ENCODE measurements at places on chromosomes 2 and 18.
A peak's percentile ranks its signal among the peaks of the same experiment; 100 is the strongest.

DNA sequence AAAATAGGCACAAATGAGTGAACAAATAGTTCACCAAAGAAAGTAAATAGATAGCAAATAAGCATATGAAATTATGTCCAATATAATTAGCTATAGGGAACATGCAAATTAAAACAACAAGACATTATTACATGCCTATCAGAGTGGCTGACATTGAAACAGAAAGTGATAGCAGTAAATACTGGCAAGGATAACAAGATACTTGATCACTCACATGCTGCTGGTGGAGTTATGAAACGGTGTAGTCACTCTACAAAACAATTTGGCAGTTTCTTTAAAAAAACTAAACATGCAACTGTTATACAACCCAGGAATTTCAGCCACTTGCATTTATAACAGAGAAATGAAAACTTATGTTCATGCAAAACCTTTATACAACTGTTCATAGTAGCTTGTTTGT lies 439.2 kb upstream of the ACVR2A start:
- DNase-seq = no peak

GRCh38 chr2:109707281-109708147 lies 86.6 kb upstream of the RGPD5 start:
- DNase-seq = no peak

- no peak for DNase-seq
Observed at GRCh38 chr18:14933964-14934363, 186.0 kb downstream of the ANKRD30B start.

DNA sequence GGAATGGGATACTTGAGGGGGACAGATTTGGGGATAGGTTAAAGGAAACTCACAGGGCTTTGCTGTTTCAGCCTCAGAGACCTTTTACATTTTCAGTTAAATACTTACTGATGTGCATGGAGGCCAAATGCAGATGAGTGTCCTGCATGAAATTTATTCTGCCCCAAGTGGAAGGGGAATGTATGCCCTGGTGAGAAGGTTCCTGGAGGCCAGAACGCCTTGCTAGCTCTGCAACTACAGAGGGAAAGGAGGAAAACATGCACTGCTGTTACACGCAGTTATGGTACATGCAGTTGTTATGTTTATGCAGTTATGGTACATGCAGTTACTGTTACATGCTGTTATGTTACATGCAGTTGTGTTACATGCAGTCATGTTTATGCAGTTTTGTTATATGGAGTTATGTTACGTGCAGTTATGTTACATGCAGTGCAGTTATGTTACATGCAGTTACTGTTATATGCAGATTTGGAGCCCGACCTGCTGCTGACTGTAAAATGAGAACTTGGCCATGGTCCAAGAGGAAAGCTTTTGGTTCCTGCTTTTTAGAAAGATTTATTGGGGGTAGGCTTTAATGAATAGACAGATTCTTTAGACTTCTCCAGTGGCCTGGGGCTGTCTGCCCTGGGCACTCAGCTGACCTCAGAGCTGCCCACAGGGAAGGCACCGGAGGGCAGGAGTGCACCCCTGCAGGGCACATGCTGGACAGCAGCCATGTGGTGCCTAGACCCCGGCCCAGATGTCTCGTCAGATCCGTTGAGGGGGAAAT lies 84.1 kb downstream of the LDLRAD4 start:
- DNase-seq = peak; percentile 69

DNA sequence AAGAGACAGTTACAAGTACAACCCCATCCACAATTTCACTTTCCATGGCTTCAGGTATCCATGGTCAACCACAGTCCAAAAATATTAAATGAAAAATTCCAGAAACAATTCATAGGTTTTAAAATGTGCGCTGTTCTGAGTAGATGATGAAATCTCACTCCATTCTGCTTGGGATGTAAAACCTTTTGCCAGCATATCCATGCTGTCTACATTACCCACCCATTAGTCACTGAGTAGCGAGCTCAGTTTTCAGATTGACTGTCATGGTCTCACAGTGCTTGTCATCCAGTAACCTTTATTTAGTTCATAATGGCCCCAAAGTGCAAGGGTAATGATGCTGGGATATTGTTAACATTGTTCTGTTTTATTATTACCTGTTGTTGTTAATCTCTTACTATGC lies 40.5 kb downstream of the SMAD4 start:
- DNase-seq = no peak

DNA sequence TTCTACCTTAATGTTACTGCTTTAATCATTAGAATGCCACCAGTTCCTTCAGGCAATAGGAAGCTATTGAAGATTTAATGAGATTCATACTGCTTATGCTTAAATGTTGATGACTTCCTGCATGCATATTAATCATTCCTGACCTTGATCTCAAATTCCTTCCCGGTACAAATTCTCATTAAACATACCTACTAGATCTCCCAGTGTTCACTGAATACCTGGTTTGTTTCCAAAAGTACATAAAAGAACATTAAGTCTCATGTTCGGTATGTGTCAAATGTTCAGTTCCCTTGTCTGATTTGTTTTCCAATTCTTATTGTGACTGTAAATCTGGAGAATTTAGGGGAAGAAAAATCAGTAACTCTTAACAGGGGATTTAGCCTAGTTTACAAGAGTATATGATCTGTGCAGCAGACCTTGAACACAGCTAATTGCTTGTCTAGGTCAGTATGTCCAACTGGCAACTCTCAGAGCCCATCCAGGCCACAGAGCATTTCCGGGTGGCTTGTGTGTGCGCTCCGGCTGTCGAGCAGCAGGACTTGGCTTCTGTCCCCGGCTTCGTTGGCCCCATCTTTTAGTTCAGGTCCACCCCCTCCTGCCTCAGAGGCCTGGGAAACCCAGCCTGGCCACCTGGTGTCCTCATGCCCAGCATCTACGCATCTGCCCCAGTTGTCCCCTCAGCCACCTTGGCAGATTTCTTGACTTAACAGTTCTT lies 13.1 kb downstream of the METAP1D start:
- no peak for DNase-seq

- no peak for DNase-seq
Observed at GRCh38 chr2:36831185-36831584, 134.7 kb downstream of the VIT start.

DNA sequence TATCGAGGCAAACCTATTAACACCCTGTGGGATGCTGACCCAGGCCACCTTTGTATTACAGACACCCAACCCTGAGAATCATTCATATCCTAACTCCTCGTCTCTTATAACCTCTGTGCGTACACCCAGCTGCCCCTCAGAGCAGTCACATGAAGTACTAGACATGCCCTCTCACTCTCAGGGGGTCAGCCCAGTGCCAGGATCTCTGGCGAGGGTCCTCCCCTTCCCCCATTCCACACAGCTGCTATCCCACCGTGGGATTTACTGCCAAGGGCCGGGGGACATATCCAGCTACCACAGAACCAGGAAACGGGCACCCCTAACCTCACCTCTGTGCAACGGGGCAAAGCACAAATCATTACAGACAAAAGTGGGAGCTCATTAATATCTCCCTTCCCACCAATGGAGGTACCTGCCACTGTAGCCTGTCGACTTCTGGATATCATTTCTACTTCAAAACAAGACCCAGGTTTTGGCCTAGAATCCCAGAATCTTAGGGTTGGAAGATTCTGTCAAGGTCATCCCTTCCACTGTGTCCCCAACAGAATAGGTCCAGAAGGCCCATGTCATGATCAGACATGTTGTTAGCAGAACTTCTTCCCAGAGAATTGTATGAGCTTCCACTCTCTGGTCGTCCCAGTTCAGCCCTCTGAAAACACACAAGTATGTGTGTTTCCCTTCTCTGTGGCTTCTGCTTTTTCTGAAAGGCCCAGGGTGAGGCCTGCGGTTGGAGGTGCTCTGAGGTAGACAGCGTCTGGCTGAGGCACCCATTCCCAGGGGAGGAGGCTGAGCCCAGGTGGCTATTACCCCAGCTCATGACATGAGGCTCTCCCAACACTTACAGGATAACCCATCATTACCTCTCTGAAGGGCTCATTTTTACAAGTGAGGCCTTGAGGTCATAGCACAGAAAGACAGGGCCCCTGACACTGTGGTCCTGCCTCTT lies 1.7 kb downstream of the TMBIM1 start:
- DNase-seq = peak; percentile 63

DNA sequence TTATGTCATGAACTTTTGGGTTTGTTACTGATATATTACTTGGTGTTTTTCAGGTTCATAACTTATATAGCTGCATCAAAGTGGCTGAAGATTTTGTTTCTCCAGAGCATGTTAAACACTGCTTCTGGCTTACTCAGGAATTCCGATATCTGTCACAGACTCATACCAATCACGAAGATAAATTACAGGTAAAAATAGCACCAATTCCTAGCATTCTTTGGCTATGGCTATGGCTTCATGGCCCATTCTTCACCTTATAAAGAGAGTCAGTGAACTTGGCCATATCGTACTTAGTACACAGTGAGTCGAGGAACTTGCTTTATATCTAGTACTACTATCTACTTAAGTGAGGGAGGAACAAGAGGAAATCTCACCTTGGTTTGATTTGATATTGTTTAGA lies 49.9 kb downstream of the KDM3A start:
- DNase-seq = no peak

GRCh38 chr2:219272356-219272755 lies 6.8 kb upstream of the DNAJB2 start:
- DNase-seq = no peak

GRCh38 chr18:57438743-57439608 lies 3.8 kb downstream of the ONECUT2 start:
- DNase-seq = peak; percentile 44

DNA sequence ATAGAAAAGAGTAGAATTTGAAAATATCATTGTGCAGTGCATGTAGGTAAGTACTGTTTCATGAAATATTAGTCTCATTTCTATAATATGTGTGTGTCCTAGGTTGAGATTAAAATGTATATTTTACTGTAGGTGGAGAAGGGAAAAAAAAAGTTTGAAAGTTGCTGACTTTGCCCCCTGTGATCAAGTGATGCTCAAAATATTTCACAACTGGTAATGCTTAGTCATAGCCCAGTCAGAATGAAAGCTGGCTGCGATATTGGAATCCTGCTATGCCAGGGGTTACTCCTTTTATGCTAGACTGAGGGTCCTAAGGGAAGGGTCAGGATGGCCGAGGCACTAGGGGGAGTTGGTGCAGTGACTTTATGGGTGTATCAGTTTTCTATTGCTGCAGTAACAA lies 19.5 kb upstream of the CFAP36 start:
- DNase-seq = peak; percentile 17

DNA sequence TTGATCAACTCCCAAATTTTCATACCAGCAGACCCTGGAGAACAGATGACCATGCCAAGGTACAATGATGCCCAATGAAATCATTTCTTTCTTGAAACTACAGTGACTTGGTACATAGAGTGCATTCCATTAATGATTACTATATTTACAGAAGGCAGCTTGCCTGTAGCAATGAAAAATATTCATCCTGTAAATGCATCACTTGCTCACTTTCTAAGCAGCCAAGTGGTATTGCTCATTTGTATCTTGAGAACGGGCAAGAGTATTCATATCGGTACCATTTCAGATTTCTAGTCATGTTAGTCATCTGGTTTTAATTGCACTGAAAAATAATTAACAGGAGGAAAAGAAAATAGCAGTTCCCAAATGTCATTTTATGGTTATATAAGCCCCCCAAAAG lies 59.6 kb downstream of the VIL1 start:
- no peak for DNase-seq

DNA sequence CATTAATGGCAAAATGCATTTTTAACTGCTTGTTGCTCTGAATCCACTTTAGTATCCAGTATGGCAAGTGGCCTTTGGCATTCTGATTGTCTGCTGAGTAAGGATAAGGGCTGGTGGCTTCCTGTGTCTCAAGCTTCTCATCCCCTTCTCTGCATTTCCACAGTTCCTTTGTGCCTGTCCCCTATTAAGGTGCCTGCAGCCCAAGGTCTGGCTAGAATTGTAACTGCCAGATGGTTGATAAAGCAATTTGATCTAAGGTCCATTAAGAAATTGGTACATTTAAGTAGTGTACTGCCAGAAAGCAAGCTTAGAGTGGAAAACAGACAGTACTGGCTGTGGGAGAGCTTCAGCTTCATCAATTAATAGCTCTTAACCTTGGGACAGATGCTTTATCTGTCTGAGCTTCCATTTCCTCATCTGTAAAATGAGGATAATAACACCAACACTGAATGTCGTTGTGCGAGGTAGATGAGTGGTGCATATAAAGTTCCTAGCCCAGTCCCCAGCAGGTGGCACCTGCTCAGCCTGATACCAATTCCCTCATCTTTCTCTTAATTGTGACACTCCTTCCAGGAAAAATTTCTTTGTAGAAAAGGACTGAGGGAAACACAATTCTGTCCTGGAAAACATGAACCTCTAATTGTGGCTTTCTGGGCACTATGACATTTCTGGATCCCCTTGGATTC lies 570.6 kb upstream of the GCFC2 start:
- no peak for DNase-seq
